Smooth muscle cell of the brain vasculature (primary cell): ENCODE measurements at places on chromosomes 7 and 10.

DNA sequence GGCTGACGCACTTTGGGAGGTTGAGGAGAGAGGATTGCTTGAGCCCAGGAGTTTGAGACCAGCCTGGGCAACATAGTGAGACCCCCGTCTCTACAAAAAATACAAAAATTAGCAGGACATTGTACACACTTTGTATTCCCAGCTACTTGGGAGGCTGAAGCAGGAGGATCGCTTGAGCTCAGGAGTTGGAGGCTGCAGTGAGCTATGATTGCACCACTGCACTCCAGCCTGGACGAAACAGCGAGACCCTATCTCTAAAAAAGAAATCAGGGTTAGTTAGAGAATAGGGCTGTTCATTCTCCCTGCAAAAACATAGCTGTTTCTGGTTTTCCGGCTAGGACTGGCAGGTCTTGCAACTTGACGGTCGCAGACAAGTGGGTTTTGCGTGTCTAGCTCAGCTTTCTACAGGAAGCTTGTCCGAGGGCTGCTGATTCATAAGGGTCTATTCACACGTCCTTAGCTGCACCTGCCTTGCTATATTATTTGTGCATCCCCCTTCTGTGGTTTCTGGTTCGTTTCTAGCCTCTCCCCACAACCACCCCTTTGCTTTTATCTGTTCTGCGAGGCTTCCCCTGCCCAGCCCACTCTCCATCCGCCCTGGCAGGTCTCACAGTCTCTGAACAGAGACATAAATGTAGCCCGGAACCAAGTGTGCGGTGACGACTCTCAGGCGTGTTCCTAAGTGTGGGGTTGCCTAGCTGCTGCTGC is 10.7 kb downstream of the AMZ1 start:
- DNase-seq, result no peak

GRCh38 chr10:675532-675931 is 13.9 kb downstream of the DIP2C start:
- DNase-seq, result no peak

GRCh38 chr7:93307131-93307660 is 75.0 kb downstream of the VPS50 start:
- no peak for DNase-seq

DNA sequence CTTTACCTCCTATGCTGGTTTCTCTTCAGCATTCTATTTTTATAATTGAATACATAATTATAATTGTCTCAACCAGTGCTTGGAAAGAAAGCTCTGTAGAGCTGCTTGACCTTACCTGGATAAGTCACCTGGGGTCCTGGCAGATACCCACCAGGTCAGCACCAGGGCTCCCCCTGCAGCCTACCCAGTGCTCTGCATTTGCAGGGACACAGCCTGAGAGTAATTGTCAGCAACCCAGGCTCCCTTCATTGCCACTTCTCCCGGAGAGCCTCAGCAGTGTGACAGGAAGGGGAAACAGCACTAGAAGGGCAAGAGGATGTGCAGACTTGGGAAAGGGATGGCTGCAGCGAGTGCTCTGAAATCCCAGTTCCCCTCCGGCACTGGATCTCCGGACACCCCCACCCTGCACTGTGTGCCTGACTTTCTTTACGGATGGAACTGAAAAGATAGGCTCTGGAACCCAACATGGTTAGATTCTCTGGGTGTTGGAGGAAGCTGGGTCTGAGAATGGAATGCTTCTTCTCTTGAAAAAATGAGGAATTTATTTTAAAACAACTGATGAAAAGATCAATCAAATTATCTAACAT is 11.4 kb upstream of the PAX4 start:
- no peak for DNase-seq

DNA sequence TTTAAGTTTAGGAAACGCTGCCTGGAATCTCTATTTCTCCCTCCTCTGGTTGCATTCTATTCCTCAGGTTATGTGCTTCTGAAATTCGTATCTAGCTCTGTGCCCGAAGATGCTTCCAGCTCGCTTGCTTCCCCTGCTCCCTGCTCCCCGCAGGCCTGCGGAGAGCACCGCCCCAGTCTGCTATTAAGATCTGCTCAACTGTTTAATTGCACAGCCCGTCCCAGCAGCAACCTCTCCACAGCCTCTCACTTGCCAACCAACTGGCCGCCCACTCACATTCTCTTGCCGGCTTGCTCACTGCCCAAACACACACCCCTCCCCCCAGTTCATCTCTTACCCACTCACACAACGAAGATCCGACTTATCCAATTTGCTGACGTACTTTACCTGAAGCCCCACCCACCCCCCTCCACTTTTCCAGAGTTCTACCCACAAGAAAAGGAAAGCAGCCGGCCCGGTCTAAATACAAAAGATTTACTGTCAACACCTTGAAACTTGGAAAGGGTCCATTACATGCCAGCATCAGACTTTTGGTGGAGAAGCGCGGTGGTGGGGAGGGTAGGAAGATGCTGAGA is 167.3 kb upstream of the KLF14 start:
- no peak for DNase-seq

- DNase-seq, result no peak
Measured at GRCh38 chr10:127162841-127163240, 33.5 kb downstream of the INSYN2A start.

- no peak for DNase-seq
Measured at GRCh38 chr10:3033925-3034324, 33.4 kb upstream of the PFKP start.

- no peak for DNase-seq
Measured at GRCh38 chr10:101769541-101770180, 6.3 kb downstream of the FGF8 start.

GRCh38 chr7:2997014-2997413 is 46.7 kb downstream of the CARD11 start:
- DNase-seq, result no peak

GRCh38 chr10:71179382-71179781 is 33.0 kb upstream of the UNC5B start:
- DNase-seq, result no peak
